ENCODE measurements at places on chromosomes 12 and 14.
A peak's percentile ranks its signal among the peaks of the same experiment; 100 is the strongest.

GRCh38 chr12:94862421-94862820 lies 141.1 kb downstream of the NDUFA12 start:
- DNase-seq, result no peak

DNA sequence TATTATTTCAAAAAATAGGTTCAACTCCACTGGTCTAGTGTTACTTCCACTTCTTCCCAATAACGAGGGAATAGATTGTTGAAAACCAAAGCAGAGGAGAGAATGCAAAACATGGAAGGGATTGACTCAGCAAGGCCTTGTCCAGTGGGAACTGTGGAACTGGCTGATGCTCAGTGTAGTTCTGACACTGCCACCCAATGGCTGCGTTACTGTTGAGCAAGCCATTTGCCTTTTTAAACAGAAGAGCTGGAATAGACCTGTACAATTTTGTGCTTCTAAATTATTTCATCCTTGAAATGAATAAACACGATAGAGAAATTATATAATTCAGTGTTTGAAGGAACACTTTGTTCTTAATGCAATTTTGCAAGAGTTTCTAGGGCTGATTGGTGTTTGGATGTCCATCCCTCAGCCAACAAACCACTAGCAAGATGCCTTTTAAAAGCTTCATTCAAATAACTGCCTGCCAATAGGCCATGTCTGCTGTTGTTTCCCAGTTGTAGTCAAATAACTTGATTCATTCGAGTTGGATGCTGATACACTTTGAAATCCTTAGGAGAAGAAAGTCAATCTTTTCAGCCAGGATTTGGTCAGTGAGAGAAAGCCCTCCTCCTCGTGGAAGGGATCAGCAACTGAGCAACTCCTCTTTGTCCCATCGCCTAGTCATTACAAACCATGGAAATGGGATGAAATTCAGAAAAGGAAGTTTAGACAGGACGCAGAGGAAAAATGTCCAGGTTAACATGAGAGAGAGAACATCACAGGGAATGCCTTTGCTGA lies 7.3 kb upstream of the MGP start:
- peak; percentile 48 for DNase-seq

DNA sequence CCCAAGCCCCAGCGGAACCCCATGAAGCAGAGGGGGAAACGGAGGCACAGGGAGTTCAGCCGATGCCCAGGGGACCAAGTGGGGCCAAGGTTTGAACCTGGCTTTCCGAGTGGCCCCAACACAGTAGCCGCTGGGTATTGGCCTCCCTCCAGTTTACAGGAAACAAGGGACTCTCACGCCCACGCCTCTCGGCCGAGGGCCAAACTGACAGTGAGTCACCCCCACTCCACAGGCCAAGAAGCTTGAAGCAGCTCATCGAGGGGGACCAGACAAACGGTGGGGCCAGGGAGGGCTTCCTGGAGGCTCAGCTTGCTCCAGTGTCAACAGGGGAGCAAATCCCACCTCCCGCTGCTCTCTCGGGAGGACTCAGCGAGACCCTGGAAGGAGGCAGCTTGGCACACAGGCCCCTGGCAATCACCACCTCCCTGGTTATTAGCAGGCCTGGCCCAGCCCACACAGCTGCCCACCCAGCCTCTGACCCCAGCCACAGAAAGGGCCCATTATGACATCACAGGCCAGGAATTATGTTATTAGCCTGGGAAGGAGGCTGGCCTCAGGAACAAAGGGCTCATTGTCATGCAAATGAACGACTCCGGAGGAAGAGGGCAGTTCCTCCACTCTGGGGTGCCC lies 54.6 kb downstream of the NCOR2 start:
- DNase-seq, result peak; percentile 97

DNA sequence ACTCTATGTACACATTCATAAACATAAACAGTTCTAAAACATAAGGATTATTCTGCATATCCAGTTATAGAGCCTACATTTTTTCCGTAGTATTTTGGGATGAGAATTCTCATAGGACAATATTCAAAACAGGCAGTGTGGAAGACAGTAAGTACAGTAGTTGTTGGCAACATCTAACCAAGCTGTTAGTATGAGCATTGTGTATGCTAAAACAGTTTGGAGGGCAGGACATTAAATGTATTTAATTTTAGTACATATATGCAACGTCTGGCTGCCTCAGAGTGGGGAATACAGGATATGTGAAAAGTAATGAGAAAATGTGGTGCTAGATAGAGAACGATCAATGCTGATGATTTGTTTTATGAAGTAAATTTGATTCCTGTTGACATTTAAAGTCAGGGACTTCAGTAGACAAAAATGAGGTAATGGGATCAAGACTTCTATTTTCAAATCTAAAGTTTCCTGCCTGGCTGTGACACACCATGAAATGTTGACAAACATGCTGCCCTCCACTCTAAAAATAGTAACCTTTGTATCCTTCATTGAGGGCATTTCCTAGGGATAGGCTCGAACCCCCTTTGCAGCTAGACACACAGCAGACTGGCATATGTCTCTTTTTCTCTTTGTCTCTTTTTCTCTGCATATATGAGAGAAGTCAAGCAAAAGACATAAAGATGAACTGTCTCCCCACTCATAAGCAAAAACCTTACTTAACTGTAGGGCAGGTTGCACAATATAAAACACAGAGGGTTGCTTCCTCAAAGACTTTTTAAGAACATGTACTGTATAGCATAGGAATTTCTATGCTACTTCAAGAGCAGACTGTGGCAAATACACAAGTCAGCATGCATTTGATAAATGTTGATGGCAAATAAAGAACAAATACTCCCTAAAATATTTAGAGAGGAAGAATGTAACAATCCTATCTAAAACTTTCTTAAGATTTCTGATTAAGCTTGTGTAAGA lies 75.5 kb upstream of the GTF2A1 start:
- DNase-seq, result no peak

Measured in ACHN (cell line).